Skeletal muscle cell (primary cell): ENCODE measurements at places on chromosomes 4 and X.

GRCh38 chr4:16472537-16472936 lies 246.3 kb upstream of the TAPT1 start:
- no peak for DNase-seq

DNA sequence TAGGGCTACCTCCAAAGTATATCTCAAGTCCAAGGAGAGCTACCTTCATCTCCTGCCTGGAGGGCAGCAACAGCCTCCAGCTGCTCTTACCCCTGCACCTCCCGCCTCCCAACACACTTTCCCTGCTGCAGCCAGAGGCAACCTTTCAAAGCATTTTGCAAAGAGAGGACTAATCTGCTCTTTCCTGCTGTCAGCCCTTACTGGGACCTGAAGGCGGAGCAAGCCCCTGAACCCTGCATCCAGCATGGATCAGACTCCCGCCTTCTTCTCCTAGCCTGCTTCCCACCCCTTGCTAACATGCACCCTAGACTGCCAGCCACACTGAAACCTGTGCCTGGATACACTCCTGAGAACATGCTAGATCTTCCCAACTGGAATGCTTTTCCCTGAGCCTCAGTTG lies 37.7 kb upstream of the VMA21 start:
- no peak for DNase-seq

DNA sequence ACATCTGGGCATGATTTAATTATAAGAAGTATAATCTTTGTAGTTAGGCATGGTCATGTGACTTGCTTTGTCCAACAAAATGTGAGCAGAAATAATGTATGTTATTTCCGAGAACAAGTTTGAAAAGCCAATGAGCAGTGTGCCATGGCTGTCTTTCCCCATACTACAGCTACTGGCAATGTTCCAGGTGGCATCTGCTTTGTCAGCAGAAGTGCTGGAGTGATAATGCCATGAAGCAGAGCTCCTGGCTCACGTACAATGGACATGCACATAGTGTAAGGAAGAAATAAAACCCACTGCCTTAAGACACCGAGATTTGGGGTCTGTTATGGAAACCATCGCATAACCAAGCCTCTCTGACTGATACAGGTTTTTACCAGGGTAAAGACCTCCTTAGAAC lies 212.6 kb upstream of the RASGEF1B start:
- no peak for DNase-seq

DNA sequence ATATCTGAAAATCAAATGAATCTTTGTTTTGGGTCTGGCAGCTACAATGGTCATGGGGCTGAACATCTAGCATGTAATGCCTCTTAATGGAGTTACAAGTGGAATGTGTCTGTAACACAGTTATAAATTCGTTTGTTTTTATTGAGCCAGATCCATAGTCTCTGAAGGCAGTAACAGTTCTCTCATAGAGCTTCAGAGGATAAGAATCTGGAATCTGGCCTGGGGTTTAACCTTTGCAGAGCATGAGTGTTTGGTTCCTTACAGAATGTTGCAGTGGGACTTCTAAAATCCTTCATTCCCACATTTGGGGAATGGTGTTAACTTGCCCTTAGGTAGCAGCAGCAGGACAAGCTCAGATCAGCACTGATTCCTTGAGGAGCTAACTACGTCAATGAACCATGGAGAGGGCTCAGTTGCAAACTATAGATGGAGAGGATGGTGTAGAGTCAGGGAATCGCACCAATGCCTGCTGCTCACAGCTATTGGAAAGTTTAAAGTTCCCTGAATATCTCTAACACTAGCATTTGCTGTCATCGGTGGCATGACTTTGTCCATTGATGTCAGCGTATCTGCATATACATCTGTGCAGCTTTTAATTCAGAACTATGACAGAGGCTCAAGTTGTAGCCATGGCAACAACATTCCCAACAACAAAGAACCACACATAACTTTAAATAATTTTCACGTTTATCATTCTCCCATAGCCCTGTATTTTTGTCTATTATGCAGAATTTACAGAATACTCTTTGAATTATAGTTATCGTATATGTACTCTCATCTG lies 72.2 kb downstream of the RASGEF1B start:
- no peak for DNase-seq

- DNase-seq: no peak
Measured at GRCh38 chr4:120348521-120348920, 281.9 kb upstream of the MAD2L1 start.

- peak; percentile 25 for DNase-seq
Measured at GRCh38 chrX:75303795-75304194, 29.9 kb downstream of the UPRT start.

GRCh38 chr4:168076989-168077725 lies 15.2 kb upstream of the ANXA10 start:
- no peak for DNase-seq

DNA sequence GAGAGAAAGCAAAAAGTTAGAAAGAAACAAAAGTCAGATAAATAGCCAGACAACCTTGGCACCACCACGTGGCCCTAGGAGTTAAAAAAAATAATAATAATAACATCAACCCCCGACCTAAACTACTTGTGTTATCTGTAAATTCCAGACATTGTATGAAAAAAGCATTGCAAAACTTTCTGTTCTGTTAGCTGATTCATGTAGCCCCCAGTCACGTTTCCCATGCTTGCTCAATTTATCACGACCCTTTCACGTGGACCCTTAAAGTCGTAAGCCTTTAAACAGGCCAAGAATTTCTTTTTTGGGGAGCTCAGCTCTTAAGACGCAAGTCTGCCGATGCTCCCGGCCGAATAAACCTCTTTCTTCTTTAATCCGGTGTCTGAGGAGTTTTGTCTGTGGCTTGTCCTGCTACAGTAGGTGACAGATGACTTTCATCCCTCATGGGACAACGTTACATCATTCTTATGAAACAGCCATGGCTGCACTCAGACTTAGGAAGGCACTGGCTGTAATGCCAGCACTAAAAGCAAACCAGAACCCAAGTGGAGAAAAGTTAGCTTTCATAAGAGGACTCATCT lies 520 bp downstream of the ACOX3 start:
- DNase-seq: no peak

DNA sequence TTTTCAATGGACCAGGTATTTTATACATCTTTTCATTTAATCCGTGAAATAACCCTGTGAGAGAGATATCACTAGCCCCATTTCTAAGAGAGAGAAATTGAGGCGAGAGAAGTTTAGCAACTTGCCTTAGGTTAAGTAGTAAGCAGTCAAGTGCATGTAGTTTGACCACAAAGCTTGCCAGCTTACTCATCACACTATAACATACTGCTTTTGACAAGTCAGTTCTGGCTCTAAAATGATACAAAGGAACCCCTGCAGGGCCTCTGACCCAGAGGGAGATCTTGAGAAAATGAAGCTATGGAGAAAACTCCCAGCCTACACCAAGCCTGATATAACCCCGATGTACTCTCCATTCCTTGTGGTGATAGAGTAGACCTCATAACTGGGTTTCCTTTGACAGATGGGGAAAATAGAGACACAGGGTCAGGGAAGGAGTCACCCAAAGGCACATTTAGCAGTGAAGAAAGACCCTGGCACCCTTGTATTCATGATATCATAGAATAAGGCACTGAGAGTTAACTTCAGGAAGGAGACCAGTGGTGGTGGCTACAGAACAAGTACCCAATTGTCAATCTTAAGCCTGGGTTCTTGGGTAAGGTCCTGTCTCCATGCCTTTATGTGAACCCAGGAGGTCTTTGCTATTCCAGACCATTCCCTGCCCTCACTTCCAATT lies 60.2 kb upstream of the MSN start:
- no peak for DNase-seq

- DNase-seq: no peak
Measured at GRCh38 chrX:47704736-47705135, 45.8 kb upstream of the UXT start.

GRCh38 chr4:15906020-15906443 lies 32.5 kb downstream of the FGFBP1 start:
- DNase-seq: no peak

DNA sequence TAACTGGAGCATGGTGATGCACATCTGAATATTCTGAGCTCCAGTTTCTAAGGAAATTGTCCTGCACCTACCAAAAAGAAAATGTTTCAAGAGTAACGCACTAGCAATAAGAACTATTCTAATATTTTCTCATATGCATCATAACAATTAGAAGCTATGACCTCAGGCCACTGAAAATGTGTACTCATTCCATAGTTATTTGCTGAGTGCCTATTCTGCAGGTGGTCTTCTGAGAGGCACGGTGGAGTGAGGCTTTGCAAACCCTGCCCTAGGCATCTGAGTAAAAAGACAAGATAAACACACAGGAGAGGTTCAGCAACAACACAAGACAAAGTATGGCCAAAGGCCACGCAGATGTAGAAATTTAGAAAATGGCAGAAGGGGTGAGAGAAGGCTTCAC lies 23.7 kb downstream of the SLC10A6 start:
- DNase-seq: no peak

GRCh38 chrX:131521824-131522223 lies 22.1 kb upstream of the OR13H1 start:
- DNase-seq: no peak

GRCh38 chrX:31006027-31006426 lies 65.8 kb downstream of the FTHL17 start:
- no peak for DNase-seq

DNA sequence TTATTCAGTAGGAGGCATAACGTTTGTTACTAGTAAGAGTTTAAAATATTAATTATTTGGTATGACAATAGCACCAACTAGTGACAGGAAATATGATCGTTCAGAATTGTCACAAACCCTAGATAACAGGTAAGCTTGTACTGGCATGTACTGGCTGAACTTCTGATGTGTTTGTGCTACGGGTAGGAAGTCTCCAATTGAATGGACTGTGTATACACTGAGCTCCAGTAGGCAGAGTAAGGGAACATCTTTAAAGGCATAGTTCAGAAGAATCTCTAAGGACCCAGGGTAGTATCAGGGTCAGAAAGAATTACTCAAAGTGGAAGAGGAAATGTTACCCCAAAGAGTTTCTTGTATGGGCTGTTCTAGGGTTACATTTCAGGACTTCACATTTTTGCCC lies 230.4 kb downstream of the EDA2R start:
- no peak for DNase-seq

GRCh38 chrX:2492531-2493218 lies 8.1 kb downstream of the DHRSX start:
- no peak for DNase-seq

DNA sequence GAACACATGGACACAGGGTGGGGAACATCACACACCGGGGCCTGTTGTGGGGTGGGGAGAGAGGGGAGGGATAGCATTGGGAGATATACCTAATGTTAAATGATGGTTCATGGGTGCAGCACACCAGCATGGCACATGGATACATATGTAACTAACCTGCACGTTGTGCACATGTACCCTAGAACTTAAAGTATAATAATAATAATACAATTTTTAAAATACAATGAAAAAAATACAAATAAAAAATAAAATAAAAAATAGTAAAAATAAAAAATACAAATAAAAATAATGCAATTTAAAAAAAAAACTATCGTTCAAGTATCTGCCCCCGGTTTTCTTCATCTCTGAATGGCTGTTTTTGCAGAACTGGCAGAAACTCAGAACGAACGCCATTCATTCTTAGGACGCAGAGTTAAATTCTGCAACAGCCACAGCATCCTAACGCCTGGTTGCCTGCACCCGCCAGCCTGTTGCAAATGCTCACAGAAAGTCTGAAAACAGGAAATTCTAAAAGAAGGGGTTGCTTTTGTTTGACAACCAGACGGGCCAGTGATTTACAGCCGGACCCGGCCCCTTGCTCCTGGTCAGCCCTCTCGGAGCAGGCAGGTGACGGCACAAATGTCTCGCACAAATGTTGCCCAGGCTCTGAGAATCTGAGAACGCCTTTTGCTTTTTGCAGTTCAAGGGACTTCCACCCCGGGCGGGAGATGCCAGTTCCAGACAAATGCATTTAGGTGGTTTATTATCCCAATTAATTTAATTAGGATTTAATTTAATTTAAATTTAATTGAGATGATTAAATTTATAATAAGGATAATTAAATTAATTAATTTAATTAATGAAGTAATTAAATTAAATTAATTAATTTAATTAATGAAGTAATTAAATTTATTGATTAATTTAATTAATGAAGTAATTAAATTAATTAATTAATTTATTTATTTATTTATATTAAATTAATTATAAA lies 47.8 kb downstream of the CRLF2 start:
- no peak for DNase-seq

DNA sequence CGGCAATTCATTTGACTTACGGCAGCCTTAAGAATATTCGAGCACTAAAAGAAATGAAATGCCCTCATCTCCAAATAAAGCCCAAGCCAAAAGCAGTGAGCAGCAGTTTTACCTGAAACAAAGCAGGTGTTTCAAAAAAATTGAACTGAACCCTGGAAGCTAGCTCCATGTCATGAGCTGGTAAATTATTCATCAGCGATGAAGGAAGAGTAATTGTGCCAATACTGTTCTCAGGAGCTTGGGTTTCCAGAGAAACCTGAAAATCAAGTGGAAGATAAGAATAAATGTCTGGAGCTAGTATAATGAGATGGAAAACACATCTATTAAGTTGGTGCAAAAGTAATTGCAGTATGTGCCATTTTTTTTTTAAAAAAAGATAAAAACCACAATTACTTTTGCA lies 24.0 kb upstream of the PHKA2 start:
- no peak for DNase-seq

DNA sequence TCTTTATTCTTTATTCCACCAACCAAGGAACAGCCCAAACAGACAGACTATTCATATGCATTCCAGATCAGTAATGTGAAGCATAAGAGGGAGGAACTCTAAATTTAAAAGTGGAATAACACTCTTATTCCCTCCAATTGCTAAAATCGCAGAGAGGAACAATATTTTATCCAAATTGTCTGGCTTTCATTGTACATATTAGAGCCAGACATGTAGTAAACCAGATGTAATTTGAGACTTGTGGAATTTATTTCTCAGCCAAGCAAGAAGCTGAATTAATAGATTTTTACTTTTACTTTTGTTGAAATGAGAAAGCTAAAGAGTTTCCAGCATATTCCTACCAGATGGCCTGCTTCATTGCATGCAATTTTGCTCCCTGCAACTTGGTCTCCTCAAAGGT lies 674.6 kb upstream of the SLIT2 start:
- DNase-seq: no peak

DNA sequence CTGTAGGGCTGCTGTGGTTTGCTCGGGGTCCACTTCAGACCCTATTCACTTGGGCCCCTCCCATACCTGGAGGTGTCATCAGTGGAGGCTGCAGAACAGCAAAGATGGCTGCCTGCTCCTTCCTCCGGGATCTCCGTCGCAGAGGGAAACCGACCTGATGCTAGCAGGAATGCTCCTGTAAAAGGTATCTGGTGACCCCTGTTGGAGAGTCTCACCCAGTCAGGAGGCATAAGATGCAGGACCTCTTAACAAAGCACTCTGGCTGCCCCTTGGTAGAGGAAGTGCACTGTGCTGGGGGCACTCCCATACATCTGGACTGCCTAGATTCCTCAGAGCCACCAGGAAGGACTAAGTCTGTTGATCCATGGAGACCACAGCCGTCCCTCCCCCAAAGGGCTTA lies 296.9 kb downstream of the GRID2 start:
- DNase-seq: no peak
